HepG2 (cell line): ENCODE measurements at places on chromosomes 12 and 14. TPM values are rescaled to one million over a fixed set of nuclear protein-coding genes. Genes with fewer than 3 reads are reported as not detected.

The FOXN4 gene
- total RNA-seq: 0.11 and 0.13 TPM in 2 replicates

The ST8SIA1 gene
- not detected in 2 replicates for total RNA-seq

The CLEC4A gene
- not detected in 2 replicates for total RNA-seq

The NUAK1 gene
- total RNA-seq: 1.9 and 2.0 TPM in 2 replicates

The RNASE12 gene
- not detected in 2 replicates for total RNA-seq

GRCh38 chr14:36516719-36517241 is 3.3 kb downstream of the NKX2-1 start:
- no peak for DNase-seq
- 0 out of 2 replicates have a peak, but pooled peaks cover 9% of the 10 kb centered on the region for H3K4me1 ChIP-seq
- H3K27me3 ChIP-seq: peaks cover 92% of the 10 kb centered on the region
- H3K4me3 ChIP-seq: no peak overlapping the region
- H3K36me3 ChIP-seq: no peaks in the 10 kb centered on the region
- H3K27ac ChIP-seq: no peak overlapping the region

DNA sequence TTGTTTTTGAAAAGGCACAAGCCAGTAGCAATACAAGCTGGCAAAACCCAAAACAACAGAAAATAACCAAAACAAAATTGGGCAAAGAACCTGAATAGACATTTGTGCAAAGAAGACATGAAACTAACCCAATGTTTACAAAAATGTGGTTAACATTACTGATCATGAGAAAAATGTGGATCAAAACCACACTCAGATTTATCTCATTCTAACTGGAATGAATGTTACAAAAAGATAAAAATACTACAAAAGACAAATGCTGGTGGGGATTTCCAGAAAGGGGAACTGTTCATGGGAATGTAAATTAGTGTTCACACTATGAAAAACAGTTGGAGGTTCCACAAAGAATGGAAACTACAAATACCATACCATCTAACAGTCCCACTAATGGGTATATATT is 26.6 kb downstream of the ASCL4 start:
- no peak for DNase-seq
- H3K36me3 ChIP-seq: no peaks in the 10 kb centered on the region
- H3K4me1 ChIP-seq: peaks cover 16% of the 10 kb centered on the region
- H3K4me3 ChIP-seq: no peak overlapping the region

GRCh38 chr12:66739940-66740651 is 61.2 kb upstream of the GRIP1 start:
- H3K27me3 ChIP-seq: no peaks in the 10 kb centered on the region; the same call in 1 of the 2 replicates
- no peaks in the 10 kb centered on the region for H3K4me1 ChIP-seq
- DNase-seq: no peak
- no peaks in the 10 kb centered on the region for H3K36me3 ChIP-seq
- no peak overlapping the region for H3K27ac ChIP-seq

GRCh38 chr12:1044696-1045095 is 53.7 kb downstream of the ERC1 start:
- no peak overlapping the region for H3K27ac ChIP-seq
- DNase-seq: no peak
- peaks cover 5% of the 10 kb centered on the region for H3K4me1 ChIP-seq
- H3K4me3 ChIP-seq: no peak overlapping the region

GRCh38 chr12:124713436-124714082 is 146.1 kb upstream of the NCOR2 start:
- H3K36me3 ChIP-seq: no peaks in the 10 kb centered on the region
- DNase-seq: no peak
- H3K27me3 ChIP-seq: peaks cover 2% of the 10 kb centered on the region; the same call in 1 of the 2 replicates
- peaks cover 26% of the 10 kb centered on the region for H3K4me1 ChIP-seq
- no peak overlapping the region for H3K27ac ChIP-seq
- H3K4me3 ChIP-seq: peak overlapping the region; percentile 10; the same call in 1 of the 2 replicates

GRCh38 chr14:71890541-71890940 is 41.7 kb upstream of the RGS6 start:
- H3K27ac ChIP-seq: no peak overlapping the region
- H3K4me3 ChIP-seq: no peak overlapping the region
- no peaks in the 10 kb centered on the region for H3K4me1 ChIP-seq
- no peaks in the 10 kb centered on the region for H3K36me3 ChIP-seq

DNA sequence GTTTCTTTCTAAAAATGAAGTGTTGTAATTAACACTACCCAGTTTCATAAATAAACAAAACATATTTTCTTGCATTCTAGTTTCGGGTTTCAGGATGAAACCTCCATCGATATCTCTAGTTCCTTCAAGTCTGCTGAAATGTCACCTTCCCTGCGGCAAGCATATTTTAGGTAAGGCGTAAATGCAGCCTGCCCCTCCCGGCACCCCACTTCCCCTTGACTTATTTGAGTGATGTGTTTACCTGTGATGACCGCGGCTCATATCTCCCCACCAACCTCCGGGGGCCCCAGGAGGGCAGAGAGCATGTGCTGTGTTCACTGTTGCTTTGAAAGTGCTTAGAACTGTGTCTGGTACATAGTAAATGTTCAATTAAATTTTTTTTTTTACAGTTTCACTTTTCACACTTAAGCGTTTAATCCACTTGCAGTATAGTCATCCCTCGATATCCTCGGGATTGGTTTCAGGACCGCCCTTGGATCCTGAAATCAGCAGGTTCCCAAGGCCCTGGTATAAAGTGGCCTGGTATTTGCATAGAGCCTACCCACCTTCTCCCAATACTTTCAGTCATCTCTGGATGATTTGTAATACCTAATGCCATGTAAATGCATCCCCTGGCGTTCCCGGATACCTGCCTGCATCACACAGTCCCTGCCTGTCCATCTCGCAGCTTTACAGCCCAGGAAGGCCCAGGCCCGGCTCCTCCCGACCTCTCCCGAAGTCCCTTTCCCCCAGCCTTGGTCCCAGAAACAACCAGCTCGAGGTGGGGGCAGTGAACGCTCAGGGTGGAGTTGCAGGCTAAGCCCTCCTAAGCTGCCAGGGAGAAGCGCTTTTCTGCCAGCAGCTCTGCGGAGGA is 40.2 kb upstream of the FBRSL1 start:
- peaks cover 83% of the 10 kb centered on the region for H3K27me3 ChIP-seq
- H3K4me3 ChIP-seq: no peak overlapping the region
- H3K36me3 ChIP-seq: no peaks in the 10 kb centered on the region
- DNase-seq: no peak
- H3K4me1 ChIP-seq: peaks cover 35% of the 10 kb centered on the region
